Left cardiac atrium (tissue), 4 donors: ENCODE measurements at places on chromosomes 12 and 14.

GRCh38 chr14:82776958-82777357, 1243.3 kb upstream of the SEL1L start:
- no peak for DNase-seq

GRCh38 chr12:51901121-51901817, 6.0 kb upstream of the ACVRL1 start:
- peak; percentile 9 for DNase-seq

- no peak for DNase-seq
Measured at GRCh38 chr14:88541324-88541723, 13.5 kb downstream of the PTPN21 start.

DNA sequence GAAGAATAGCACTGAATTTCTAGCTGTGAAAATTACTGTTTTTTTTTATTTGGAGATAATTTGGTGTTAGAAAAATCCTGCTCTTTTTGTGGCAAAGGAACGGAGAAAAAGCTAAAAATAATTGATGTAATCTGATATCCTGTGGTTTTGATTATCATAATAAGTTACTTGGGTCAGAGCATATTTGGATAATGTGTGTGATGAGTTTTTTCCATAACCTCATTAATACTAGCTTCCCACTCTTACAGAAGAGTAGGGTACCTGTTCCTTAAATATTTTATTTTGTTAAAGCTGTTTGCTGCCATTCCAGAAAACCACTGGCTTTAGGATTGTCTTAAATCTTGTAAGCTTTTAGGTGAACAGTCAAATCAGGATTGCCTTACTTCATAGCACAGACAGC, 4.7 kb downstream of the PSMC6 start:
- no peak for DNase-seq

GRCh38 chr12:114626-115211, 48.2 kb downstream of the IQSEC3 start:
- no peak for DNase-seq

DNA sequence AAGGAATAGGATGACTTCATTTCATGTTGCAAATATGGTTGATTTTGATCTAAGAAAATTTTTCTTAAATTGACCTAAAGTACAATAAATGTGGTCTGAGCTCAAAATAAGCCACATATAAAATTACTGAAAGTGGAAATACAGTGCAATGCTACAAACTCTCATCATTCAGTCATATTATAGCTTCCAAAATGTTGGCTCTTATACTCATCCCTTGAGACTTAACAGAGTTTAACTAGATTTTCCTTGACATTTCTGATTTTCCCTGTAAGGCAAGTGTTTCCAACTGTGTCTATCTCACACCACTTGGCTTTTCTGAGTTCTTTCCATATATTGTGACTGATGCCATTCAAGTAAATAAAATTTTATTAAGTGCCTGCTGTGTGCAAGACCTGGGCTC, 123.7 kb upstream of the NTF3 start:
- no peak for DNase-seq

GRCh38 chr12:91555436-91556415, 373.1 kb upstream of the DCN start:
- no peak for DNase-seq

GRCh38 chr12:69405566-69405865, 46.0 kb downstream of the YEATS4 start:
- DNase-seq: peak; percentile 53

- no peak for DNase-seq
Measured at GRCh38 chr12:50925342-50925651, 27.0 kb upstream of the HIGD1C start.

DNA sequence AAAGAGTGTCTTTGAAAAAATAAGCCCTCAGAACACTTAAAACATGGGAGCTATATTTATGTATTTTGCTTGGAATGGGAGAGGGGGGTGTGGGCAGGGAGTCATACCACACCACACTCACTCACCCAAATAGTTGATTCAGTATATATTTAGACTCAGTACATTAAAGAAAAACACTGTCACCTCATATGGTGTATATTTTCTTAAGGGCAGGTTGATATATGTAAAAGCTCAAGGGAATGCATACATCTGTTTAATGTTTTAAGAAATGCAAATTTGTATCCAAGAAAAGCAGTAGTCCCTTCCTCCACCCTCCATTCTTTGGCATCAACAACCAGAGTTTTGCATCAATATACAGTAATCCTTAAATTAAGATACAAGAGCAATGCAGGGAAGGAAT, 1.4 kb downstream of the NFYB start:
- no peak for DNase-seq

- DNase-seq: no peak
Measured at GRCh38 chr14:73762375-73762822, 48.2 kb upstream of the PNMA1 start.

DNA sequence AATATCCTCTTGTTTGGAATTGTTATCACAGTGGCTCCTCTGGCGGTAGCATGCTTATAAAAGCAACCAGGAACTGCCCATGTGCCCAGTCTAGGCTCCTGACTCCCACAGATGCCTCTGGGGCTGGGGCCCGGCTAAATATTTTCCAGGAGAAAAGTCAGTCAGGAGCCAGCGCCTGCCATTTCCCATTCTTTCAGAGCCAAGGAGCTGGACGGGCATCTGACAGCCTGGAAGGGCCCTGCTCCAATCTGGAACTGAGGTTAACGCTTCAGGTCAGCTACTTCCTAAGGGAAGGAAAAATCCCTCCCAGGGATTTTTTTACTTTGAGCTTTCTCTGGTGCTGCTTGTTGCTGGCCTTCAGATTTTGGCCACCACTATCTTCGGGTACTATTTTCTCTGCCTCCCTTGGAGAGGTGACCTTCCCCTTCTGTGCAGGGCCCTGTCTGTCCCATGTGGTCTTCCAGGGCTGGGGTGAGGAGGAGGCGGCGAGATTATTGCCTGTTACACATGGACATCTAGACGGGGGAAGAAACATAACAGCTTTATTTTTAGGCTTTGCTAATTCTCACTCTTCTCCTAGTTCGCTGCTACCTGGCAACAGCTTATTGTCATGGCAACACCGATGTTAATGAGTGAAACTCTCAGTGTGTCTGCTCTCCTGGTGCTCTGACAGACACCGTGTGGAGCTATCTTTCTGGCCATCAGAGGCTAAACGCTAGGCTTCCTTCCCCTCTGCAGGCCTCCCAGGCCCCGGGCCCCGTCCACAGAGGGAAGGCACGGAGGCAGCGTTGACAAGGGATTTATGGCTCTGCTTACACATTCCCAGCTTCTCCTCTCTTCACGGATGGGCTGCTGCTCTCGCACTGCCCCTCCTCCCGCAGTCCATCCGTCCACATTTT, 160.4 kb downstream of the CACNA1C start:
- DNase-seq: no peak

DNA sequence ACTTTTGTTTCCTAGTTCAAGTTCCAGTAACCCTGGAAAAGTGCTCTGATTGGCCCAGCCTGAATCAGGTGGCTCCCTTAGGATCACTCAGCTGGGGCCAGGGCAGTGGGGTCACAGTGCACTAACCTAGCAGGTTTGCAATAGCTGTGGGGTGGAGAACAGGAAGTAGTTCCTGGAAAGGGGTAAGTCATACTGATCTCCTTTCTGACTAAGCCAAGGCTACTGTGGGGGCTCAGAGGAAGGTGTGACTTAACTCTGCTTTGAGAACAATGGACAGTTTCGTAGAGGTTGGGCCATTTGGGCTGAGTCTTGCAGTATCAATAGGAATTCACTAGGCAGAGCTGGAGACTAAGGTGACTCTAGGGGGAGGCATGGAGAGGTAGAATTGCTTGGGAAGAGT, 89.4 kb downstream of the KIF26A start:
- no peak for DNase-seq

- DNase-seq: peak; percentile 7
Measured at GRCh38 chr14:101105045-101105444, 201.5 kb upstream of the RTL1 start.

DNA sequence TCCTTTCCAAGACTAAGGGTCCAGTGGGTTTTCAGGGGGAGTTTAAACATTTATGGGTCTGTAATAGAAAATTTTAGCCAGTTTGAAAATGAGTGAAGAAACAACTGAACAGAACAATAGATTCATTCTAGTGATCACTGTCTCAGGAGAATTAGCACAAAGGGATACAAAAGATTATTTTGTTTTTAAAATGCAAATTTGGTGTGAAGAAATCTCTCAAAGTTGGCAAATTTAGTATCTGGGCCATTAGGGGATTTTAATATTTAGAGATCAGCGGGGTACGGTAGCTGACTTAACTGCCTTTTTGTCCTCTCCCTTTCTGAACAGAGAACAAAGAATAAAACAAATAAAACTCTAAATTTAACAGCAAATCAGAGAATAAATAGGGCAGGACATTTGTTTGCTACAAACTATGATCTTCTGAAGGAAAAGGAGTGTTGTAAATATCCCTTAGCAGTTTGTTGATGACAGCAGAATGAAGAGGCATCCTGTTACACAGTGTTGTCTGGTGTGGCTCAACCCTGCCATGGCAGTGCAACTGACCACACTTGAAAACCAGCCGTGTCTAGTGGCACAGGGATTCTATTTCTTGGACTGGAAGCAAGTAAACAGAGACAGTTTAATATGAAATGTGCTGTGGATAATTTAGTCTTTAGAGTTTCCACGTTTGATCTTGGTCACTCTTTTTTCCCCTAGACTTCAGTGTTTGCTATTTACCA, 46.3 kb upstream of the LRTM2 start:
- no peak for DNase-seq

DNA sequence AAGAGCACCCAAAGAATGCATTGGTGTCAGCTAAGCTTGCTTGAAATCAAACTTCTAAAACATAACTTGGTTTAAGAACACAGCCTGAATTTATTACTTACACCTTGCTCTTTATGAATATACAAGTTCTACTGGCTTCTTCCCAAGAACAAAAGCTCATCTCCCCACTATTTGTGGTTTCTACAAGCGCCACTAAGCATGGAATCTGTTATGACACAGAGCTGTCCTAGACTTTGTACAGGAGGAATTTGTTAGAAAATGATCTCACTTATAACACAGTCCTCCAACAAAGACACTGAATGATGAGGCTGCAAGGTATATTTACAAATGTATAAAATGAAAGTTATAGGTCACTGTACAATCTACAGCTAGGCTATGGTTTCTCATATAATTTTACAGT, 452.1 kb downstream of the BCAT1 start:
- no peak for DNase-seq

GRCh38 chr14:44404036-44404435, 103.0 kb downstream of the FSCB start:
- DNase-seq: no peak

DNA sequence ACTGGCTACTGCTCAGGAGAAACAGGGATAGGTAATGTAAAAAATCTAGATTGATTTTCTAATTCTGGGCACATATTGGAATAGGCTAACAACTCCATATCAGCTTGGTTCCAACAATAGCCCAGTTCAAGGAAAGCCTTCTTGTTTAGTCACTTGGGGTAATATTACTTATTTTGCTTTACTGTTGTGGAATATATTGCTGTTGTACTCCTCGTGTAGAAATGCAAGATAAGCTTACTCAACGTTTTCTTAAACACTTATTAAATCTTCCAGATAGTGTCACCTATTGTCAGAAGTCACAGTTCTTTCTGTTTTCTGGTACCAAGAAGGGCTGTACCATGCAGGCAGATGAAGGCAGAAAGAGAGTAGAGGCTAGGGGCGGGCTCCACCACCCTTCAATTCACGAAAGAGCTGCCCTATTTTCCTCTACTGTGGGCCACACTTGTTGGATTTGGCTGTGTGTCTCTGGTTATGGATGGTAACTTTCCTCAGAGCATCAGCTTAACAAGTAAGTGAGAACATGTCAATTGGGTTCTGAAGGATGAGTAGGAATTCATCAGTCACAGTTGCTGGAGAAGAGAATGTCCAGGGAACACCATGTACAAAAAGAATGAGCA, 38.0 kb downstream of the CLMN start:
- DNase-seq: no peak

DNA sequence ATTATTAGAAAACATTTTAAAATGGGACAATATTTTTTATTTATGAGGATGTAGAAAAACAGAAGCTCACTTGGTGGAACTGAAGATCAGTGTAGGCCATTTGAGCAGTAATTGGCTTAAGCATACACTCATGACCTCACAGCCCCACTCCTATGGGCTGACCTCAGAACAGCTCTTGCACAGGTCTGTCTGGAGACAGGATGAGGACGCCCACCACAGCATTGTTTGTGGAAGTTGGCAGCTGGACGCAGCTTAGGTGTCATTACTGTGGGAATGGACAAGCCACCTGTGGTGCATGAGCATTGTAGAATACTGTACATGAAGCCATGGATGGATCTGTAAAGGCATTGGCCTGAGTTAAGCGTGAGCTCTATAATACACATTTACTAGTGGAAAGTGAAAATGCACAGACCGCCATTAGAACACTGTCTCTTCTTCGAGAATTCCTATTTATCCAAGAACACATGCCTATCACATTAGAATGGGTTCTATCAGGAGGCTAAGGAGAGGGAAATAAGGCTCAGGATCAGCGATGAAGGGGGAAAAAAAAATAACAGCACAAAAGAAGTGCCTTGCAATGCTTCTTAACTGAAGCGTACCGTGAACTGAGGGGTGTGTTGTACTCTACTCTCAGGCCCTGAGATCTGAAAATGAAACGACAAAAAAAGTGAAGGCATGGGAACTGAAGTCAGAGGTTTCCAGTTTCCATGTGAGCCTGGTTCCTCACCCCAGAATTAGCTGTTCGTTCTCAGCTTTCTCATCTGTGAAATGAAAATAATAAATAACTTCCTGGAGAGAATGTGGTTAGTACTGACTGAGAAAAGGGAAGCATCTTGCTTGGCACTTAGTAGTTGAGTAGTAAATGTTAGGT, 33.6 kb downstream of the KCNA1 start:
- no peak for DNase-seq

GRCh38 chr14:21043974-21044618, 1.9 kb downstream of the RNASE7 start:
- no peak for DNase-seq

DNA sequence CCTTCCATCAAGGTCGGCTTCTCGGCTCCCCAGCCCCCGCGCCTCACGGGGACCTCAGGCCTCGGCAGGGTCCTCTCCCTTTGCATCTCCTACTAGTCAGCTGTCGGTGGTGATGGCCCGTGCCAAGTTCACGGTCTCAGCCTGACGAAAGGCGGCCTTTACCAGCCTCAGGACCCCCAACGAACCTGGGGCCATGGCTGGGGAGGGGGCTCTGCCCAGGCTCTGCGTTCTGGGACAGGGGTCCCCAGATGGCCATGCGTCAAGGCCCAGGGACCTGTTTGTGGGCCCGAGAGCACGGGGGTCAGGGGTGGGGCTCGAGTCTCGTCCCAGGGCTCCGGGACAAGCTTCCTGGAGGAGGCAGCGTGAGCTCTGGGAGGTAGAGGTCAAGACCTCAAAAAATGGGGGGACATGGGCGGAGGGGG, 32.8 kb upstream of the DEGS2 start:
- DNase-seq: peak; percentile 58

DNA sequence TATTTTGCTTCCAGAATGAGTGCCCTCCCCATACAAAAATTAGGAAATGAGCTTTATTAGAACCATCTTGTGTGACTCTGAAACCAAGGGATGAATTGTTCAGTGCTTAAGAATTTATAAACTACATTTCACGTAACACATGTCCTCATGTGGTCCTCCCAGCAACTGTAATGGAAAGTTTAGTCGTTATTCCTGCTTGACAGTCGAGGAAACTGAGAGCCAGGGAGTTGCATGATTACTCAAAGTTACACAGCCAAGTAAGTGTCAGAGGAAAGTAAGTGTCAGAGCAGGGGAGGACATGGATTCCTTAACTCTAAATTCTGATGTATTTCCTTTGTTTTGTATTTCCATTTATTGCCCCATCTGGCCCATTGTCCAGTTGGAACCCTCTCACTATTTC, 453.9 kb downstream of the FUT8 start:
- no peak for DNase-seq
